ENCODE measurements at places on chromosomes 2 and 18. TPM values are rescaled to one million over a fixed set of nuclear protein-coding genes. Genes with fewer than 3 reads are reported as not detected.

GRCh38 chr2:227524665-227525064 lies 52.7 kb downstream of the AGFG1 start:
- peaks cover 9% of the 10 kb centered on the region for H3K36me3 ChIP-seq
- H3K27me3 ChIP-seq = no peaks in the 10 kb centered on the region
- no peaks in the 10 kb centered on the region for H3K4me1 ChIP-seq
- DNase-seq = no peak

DNA sequence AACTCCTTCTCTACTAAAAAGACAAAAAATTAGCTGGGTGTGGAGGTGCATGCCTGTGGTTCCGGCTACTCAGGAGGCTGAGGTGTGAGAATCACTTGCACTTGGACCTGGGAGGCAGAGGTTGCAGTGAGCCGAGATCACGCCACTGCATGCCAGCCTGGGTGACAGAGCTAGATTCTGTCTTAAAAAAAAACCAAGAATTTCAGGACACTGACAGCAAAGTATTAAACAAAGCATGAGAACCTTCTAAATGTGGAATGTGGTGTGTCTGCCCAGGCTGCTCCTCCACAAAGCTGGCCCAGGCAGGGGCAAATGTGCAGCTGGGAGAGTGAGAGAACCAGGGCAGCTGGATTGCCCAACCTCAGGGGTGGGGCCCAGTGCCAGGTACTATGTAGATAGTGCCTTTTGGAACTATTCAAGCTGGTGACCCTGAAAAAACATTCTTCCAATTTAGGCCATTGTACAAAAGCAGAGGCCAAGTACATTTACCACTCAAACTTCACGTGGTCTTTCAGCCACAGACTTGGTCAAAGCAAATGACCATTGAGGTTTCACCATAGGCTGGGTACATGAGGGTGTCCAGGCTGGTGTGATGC lies 6.7 kb upstream of the UGT1A5 start:
- DNase-seq = no peak
- H3K4me3 ChIP-seq = no peak overlapping the region
- H3K36me3 ChIP-seq = no peaks in the 10 kb centered on the region

DNA sequence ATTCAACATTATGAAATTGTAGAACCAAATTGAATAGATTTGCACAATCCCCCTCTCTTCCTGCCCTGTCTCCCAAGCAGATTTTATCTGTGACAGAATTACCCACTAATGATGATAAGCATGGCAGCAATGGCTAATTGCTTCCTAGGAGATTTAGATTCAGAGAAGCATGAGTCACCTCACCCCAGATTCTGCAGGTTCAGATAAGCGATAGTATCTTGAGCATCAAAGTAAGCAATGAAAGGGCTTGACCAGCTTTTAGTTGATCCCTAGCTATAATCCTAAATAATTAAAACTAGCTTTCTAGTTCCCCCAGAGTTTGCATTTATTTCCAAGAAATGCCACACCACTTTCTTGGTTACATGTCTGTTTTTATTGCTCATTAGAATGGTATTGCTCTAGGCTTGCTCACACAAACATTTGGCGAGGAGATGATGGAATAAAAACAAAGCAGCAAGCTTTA lies 204.3 kb downstream of the GULP1 start:
- no peaks in the 10 kb centered on the region for H3K36me3 ChIP-seq
- no peak for DNase-seq
- H3K27ac ChIP-seq = no peak overlapping the region
- H3K4me1 ChIP-seq = no peaks in the 10 kb centered on the region

DNA sequence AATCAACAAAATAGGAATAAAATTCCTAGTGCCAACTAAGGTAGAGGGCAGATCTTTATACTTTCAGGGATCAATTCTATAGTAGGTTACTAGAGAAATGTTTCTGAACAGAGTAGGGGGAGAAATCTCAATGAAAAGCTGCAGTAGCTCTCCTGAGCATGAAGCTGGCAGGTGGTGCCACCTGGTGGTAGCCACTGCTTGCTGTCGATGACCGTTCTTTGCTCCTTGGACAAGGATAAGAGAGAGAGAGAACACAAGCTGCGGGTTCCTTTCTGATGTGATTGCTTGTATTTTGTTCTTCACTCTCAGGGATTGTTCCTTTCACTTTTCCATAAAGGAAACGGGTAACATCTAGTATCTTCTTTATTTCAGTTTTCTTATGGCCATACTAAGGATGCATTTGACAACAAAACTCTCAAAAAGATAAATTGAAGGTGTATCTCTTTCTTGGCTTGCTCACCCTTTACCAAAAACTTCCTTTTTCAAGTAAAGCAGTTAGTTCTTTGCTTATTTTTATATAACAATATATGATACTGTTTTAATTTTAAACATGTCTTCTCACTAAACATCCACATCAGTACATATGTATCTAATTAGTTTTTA lies 18.6 kb upstream of the MRPL19 start:
- H3K4me1 ChIP-seq = no peaks in the 10 kb centered on the region
- DNase-seq = peak; percentile 54
- H3K36me3 ChIP-seq = no peaks in the 10 kb centered on the region
- no peak overlapping the region for H3K27ac ChIP-seq
- H3K4me3 ChIP-seq = no peak overlapping the region

DNA sequence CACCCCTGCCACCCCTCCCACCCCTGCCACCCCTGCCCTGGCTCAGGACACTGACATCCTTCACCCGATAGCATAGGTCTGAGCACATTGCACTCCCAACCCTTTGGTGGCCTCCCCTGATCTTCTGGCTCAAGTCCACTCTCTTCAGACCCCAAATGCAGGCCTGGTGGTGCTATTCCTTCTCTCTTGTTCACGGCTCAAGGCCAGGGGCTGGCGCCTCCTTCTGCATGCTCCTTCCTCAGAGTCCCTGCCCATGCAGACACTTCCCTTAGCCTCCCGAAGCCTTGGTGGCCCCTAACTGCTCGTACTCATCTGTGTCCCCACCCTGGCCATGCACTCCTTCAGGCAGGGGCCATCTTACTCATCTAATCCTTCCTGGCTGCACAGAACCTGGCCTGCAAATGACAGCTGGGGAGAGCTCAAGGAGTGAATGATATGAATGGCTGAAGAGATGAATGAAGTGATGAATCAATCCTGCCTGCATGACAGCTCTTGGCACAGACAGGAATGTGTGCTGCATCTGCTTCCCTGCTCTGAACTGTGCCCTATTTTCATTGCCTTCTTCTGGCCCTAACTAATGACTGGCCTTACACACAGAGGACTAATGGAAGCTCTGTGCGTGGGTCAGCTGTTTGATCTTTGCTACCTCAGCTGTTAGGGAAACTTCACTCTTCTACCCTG lies 290.8 kb downstream of the DYSF start:
- H3K4me1 ChIP-seq = no peaks in the 10 kb centered on the region
- no peak overlapping the region for H3K4me3 ChIP-seq
- H3K27me3 ChIP-seq = no peaks in the 10 kb centered on the region
- H3K27ac ChIP-seq = no peak overlapping the region
- no peak for DNase-seq

DNA sequence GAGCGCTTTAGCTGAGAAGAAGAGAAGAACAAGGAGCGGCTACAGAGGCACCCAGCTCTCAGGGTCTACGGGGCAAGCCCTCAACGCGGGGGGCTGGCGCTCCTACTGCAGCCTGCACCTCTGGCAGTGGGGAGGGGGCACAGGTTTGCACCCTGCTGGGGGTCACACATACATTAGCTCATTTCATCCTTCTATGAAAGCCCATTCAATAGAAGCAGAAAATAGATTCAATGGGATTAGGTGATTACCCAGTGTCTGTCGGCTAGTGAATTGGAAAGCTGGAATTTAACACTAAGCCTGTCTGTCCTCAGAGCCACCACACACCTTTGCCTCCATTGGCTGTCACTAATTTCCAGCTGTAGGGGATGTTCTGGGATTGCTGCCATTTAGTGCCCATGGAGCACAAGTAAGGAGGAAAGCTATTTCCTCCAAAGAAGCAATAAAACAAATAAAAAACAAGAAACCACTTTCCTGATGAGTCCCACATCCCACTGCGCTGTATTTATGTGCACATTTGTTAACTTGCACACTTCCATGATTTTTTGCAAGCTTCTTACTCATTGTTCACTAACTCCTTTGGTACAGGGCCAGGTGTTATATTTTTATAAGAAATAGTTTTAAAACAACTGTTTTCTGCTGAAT lies 319.6 kb upstream of the REV1 start:
- no peak overlapping the region for H3K27ac ChIP-seq
- DNase-seq = no peak
- H3K27me3 ChIP-seq = no peaks in the 10 kb centered on the region
- no peaks in the 10 kb centered on the region for H3K4me1 ChIP-seq
- H3K36me3 ChIP-seq = no peaks in the 10 kb centered on the region

- H3K27me3 ChIP-seq = no peaks in the 10 kb centered on the region
- H3K36me3 ChIP-seq = no peaks in the 10 kb centered on the region
Measured at GRCh38 chr2:16952368-16952767, 286.7 kb upstream of the CYRIA start.

GRCh38 chr2:209095432-209095831 lies 328.4 kb upstream of the MAP2 start:
- H3K4me3 ChIP-seq = no peak overlapping the region
- no peaks in the 10 kb centered on the region for H3K27me3 ChIP-seq
- DNase-seq = no peak
- H3K27ac ChIP-seq = no peak overlapping the region

DNA sequence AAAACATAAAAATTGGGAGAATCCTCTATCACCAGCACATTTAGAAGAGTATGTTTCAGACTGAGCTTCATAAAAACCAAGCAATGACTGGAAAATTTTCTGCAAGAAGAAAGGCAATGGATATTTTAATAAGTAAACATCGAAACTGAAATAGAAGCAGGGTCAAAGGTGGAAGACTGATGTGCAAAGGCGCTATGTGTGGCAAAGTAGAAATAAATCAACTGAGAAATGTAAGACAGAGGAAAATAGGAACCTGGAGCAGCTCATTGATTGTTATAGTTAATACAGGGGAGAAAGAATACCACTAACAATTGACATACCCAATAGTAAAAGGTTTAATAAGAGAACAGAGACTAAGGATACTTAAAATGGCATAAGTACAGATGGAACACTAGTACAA lies 818.4 kb downstream of the SOCS6 start:
- H3K27ac ChIP-seq = no peak overlapping the region
- H3K36me3 ChIP-seq = no peaks in the 10 kb centered on the region
- no peaks in the 10 kb centered on the region for H3K4me1 ChIP-seq
- no peak for DNase-seq
- H3K4me3 ChIP-seq = no peak overlapping the region

Gene NMS
- not detected for total RNA-seq

DNA sequence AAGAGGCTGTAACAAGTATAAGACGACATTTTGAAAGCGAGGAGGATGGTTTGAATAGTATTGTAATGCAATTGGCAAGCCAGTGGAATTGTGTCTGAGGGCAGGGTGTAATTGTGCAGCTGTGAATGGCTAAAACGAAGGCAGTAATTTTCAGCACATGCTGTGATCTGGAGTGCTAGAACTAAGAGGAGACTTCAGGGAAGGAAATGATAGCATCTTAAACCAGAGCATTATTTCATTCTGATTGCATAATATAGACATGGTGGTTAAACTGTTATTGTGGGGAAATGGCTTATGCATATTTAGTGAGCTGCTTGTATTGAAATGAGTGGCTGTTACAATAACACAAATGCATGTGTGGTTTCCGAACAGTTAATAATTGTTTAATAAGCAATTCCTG lies 36.3 kb downstream of the THSD7B start:
- H3K4me3 ChIP-seq = no peak overlapping the region
- H3K4me1 ChIP-seq = no peaks in the 10 kb centered on the region
- no peaks in the 10 kb centered on the region for H3K27me3 ChIP-seq
- no peaks in the 10 kb centered on the region for H3K36me3 ChIP-seq

Gene SLC11A1
- total RNA-seq = 14.4 TPM

Gene COLEC11
- total RNA-seq = 1.0 TPM

- no peaks in the 10 kb centered on the region for H3K36me3 ChIP-seq
- no peak overlapping the region for H3K27ac ChIP-seq
- DNase-seq = no peak
- H3K27me3 ChIP-seq = no peaks in the 10 kb centered on the region
- no peaks in the 10 kb centered on the region for H3K4me1 ChIP-seq
Measured at GRCh38 chr2:98308068-98308467, 38.2 kb upstream of the CNGA3 start.

Gene DTNB
- total RNA-seq = 44.9 TPM

Gene FKBP7
- 20.8 TPM for total RNA-seq

Gene GPC1
- total RNA-seq = 13.8 TPM

- no peaks in the 10 kb centered on the region for H3K27me3 ChIP-seq
- DNase-seq = no peak
- H3K27ac ChIP-seq = no peak overlapping the region
- H3K4me3 ChIP-seq = no peak overlapping the region
- H3K36me3 ChIP-seq = no peaks in the 10 kb centered on the region
- no peaks in the 10 kb centered on the region for H3K4me1 ChIP-seq
Measured at GRCh38 chr18:24679062-24679461, 218.6 kb downstream of the HRH4 start.

DNA sequence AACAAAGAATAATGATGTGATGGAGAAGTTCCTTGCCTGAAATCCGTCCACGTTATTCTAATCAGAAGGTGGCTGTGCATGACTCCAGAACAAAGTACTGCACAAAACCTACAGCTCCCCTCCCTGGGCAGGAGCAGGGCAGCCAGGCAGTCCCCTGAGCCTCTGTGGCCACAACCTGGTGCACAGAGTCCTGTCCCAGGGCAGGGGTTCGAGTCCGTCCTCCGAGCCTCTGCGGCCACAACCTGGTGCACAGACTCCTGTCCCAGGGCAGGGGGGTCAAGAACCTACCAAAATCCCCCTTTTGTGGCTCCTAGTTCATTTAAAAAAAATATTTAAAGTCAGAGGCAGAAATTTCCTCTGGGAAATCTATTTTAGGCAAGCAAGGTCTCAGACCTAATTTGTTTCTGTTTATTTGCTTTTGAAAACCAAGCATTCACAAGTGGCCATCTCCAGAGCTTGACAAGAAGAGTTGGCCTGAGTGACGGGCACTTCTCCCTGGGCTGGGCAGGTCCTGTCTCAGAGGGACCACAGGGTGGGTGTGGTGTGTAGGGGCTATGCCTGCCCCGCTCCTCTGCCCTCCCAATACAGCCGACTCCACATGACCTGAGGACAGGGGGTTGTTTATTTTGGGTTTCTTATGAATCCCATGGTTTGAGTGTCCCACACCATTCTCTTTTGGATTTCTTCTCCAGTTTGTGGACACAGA lies 255.9 kb upstream of the PXDN start:
- H3K27me3 ChIP-seq = peaks cover 33% of the 10 kb centered on the region
- no peak for DNase-seq
- no peak overlapping the region for H3K27ac ChIP-seq
- H3K4me1 ChIP-seq = no peaks in the 10 kb centered on the region

Gene ACKR3
- 23.6 TPM for total RNA-seq

DNA sequence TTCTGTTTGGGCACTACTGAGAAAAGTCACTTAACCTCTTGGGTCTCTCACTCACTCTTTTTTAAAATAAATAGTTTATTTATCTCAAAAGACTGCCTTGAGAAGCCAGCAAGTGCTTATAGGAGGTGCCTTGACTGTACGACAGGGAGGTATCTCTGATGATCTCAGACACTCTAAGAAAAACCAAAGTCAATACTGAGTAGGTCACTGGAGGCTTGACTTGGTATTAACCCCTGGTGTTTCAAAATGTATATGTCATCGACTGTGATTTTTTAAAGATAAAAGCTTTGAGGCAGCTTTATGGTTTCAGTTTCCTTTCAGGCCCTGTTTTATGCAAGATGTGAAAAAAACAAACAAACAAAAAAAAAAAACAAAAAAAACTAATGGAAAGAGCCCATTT lies 33.7 kb downstream of the MREG start:
- no peaks in the 10 kb centered on the region for H3K4me1 ChIP-seq
- no peak overlapping the region for H3K4me3 ChIP-seq
- peak overlapping the region; percentile 88 for H3K27ac ChIP-seq
- no peak for DNase-seq
- H3K36me3 ChIP-seq = no peaks in the 10 kb centered on the region
- H3K27me3 ChIP-seq = no peaks in the 10 kb centered on the region

Measured in breast epithelium (tissue), 4 donors.